ENCODE measurements at places on chromosomes 4 and X.

DNA sequence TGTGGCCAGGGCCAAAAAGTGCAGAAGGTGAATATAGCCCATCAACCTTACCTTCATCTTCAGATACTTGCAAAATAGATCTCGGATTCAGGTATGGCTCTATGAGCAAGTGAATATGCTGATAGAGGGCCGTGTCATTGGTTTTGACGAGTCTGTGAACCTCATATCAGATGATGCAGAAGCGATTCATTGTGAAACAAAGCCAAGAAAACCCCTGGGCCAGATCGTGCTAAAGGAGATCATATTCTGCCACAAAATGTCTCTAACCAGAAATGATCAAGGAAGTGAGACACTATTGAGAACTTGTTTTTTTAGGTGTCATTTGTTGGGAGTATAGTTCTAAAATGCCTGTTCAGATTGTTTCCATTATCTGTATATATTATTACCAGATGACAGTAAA is 48.3 kb downstream of the PDK3 start:
- no peak for DNase-seq

GRCh38 chr4:149077181-149077580 is 635.0 kb upstream of the NR3C2 start:
- no peak for DNase-seq

DNA sequence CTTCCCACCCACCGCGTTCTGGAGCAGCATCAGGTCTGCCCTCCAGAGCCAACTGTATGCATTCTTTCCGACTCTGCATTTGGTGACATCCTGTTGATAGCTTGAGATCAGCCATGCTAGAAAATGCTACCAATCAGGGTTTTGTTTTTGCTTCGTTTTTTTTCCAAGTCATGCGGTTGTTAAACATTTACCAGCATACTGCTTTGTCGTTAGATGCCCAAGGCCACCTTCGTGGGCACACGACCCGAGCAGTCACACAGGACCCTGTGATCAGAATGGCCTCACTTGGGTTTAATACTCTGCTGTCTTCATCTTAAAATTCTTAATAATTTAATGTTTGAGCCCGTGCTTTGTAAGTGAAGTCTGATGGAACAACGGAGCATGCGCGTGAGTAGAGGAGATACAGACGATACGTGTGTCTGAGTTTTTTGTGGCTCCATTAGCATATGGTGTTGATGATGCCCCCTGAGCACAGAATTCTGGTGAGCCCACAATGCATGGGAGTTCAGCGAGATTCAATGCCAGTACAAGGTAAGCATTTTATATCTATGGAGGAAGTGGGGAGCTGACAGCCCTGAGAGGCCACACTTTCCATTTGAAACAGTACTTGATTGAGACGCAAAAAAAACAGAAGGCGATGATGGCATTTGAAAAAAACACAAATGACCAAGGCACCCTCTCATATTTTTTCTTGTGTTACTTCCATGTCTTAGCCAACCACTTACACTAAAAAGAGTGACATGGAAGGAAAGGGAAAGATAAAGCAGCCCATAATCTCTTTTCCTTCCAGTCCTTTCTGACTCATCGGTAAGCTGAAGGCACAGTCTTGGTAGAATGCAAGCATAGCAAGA is 323.6 kb downstream of the BCOR start:
- DNase-seq = no peak

GRCh38 chr4:48636911-48637310 is 143.2 kb downstream of the FRYL start:
- DNase-seq = no peak

GRCh38 chr4:100880011-100880410 is 362.2 kb upstream of the EMCN start:
- DNase-seq = no peak

- DNase-seq = no peak
Measured at GRCh38 chrX:79719568-79720231, 294.9 kb upstream of the TBX22 start.

GRCh38 chr4:138919094-138919936 is 96.3 kb upstream of the NOCT start:
- DNase-seq = peak; percentile 54

DNA sequence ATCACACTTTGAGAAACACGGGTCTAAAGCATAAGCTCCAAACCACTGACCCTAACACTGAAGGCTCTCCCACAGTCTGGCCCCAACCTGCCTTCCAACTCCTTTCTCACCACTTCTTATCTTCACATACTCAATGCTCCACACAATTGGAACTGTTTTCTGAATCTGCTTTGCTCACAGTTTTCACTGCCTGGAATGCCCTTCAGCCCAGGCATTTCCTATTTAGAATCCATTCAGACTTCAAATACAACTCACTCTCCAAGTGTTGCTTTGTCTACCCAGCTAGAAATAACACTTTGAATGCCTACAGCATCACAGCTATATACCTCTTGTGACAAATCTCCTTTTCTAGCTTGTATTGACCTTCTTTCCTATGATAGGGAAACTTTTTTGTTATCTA is 10.2 kb downstream of the OTUD4 start:
- DNase-seq = no peak

GRCh38 chr4:78297116-78297800 is 240.1 kb downstream of the FRAS1 start:
- DNase-seq = no peak

DNA sequence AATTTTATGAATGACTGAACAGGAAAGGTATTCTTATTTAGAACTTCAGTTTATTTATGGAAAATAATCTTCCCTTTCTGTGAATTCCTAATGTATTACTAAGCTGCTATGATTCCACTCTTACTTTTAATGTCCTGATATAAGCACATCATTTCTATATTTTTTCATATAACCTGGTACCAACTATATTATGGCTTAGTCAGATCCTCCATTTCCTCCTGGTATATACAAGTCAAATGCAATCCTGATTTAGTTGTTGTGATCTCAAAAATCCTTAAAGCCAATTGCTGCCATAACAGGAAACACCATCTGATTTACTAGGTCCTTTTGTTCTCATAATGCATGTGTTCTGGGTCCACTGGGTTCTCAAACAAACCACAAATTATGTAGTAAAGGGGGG is 26.8 kb downstream of the TRMT2B start:
- no peak for DNase-seq

DNA sequence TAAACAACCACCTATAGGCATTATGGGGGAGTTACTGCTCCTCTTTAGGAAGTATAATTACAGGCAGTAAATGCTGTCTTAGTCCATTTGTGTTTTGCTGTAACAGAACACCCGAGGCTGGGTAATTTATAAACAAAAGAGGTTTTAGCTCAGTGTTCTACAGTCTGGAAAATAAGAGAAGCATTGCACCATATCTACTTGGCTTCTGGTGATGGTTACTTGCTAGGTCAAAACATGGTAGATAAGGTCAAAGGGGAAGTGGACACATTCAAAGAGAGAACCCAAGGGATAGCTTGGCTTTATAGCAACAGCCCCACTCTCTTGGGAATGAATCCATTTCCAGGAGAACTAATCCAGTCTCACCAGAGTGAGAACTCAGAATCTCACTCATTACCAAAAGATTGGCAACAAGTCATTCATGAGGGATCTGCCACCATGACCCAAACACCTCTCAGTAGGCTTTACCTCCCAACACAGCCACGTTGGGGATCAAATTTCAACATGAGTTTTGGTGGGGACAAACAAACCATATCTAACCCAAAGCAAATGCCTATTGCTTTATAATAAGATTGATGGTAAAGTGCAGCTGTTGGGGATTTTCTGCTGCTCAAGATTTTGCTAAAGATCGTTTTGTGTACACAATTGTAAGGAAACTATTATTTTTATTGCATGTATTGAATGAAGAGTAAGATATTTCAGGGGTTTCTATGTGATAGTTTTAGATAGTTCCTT is 32.6 kb downstream of the STAG2 start:
- DNase-seq = no peak

DNA sequence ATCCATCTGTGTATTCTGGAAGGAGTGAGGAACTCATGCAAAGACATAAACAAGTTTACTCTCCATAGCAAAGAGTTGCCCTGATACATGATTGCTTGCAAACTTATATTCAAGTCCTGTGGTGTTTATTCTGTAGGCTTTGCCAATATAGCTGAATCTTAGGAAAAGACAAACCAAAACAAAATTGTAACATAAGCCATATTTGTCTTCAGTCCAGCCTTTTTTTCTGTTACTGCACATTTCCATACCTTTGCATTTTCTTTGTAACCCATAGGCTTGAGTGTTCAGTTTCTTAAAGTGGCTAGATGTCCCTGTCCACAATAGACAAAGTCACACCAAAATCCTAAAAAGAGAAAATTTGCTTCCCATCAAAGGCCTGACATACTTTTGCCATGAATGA is 120.4 kb downstream of the PPARGC1A start:
- DNase-seq = no peak

GRCh38 chr4:82373486-82373815 is 340 bp downstream of the HNRNPD start:
- DNase-seq = no peak

- DNase-seq = no peak
Measured at GRCh38 chr4:143375326-143376073, 38.8 kb downstream of the GAB1 start.

- no peak for DNase-seq
Measured at GRCh38 chrX:23304881-23305280, 29.8 kb upstream of the PTCHD1 start.

GRCh38 chrX:43974741-43975465 is 1.7 kb upstream of the NDP start:
- DNase-seq = no peak
